ENCODE measurements at places on chromosomes 1 and 21.

- no peaks in the 10 kb centered on the region for H3K27me3 ChIP-seq
- no peak overlapping the region for H3K27ac ChIP-seq
- H3K4me3 ChIP-seq = no peak overlapping the region
- no peaks in the 10 kb centered on the region for H3K36me3 ChIP-seq
- DNase-seq = no peak
These were observed 15.6 kb upstream of the ATP1B1 start for GRCh38 chr1:169090900-169091311.

- H3K27me3 ChIP-seq = no peaks in the 10 kb centered on the region
- no peak overlapping the region for H3K27ac ChIP-seq
- H3K4me3 ChIP-seq = no peak overlapping the region
- no peaks in the 10 kb centered on the region for H3K36me3 ChIP-seq
These were observed 25.2 kb upstream of the SUCO start for GRCh38 chr1:172507741-172508140.

DNA sequence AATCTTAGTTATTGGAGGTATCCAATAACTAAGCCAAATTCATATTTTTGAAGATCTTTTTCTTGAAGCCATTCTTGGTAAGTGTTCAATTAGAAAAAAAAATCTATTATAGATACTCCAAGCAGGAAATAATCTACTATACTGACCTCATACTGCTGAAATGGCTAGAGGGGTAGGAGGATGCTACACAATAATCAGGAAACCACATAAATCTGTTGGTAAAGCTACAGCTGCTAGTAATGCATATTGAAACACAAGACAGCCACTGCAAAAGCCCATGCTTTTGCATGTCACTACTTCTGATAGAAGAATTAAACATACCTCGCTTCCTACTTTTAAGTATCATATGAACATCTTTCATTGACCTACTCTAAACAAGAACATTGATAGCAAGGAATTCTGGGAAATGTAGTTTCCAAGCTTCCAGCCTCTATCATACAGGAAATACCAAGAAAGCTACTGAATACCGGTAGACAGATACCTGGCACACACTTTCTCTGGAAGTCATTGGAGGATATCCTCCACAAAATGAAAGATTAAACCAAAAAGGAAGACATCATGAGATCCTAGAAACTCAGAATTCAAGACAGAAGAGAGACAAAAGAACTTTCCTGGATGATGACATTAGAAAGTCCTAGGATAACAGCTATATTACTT is 103.0 kb upstream of the VAV3 start:
- H3K4me3 ChIP-seq = no peak overlapping the region
- no peaks in the 10 kb centered on the region for H3K27me3 ChIP-seq
- no peak for DNase-seq
- H3K36me3 ChIP-seq = no peaks in the 10 kb centered on the region

DNA sequence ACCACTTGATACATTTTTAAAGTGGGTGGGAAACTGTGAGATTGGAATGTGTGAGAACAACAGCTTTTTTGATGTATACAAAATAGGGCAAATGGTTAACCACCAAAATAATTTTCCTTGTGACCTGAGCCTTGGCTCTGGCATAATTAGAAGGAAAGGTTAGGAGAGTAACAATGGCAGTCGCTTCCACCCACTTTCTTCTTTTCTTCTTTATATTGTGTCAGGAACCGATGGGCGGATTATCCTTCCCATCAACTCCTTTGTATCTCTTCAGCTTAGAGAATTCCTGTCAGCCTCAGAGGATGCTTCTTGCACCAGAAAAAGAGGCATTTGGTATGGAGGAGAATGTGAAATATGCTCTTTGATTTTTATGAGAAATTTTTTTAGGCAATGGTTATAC is 90.6 kb downstream of the SDCCAG8 start:
- no peak overlapping the region for H3K27ac ChIP-seq
- H3K4me3 ChIP-seq = no peak overlapping the region
- no peaks in the 10 kb centered on the region for H3K27me3 ChIP-seq
- H3K36me3 ChIP-seq = peaks cover 34% of the 10 kb centered on the region
- no peak for DNase-seq
- no peaks in the 10 kb centered on the region for H3K4me1 ChIP-seq
